ENCODE measurements at places on chromosomes 1 and 21.

DNA sequence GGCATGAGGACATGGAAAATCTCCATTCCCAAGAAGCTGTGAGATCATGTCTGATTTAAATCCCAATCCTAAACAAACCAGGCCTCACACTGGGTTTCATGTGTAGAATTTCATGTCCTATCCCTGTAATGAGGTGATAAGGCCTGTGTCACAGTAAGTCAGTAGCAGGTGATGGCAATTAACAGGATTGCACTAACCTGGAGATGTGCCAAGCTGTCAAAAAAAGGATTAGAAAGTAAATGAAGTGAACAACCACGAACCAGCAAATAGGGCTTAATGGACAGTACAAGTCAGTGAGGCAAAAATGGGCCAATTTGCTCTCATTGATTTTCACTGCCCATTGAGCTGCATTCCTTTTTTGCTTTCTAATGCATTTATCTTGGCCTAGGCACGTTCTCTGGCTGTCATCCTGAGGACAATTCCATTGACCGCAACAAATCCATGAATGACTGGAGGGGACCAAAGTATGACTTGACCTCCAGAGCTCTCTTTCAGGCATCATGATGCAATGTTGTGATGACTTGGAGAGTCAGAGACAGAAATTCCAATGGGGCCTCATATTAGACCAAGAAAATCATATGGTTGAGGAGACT, 673.6 kb upstream of the ADGRL2 start:
- DNase-seq: no peak

GRCh38 chr1:209038316-209038715, 545.2 kb upstream of the CAMK1G start:
- DNase-seq: no peak

GRCh38 chr1:50422946-50423669, at the start of gene DMRTA2:
Gene DMRTA2 (minus strand): TSS chr1:50423443. CDS start chr1:50421536, 1,907 bp downstream.
- DNase-seq: no peak

GRCh38 chr1:59266927-59267293, 30.0 kb upstream of the FGGY start:
- no peak for DNase-seq

GRCh38 chr1:46413596-46413985, 19.5 kb downstream of the FAAH start:
- DNase-seq: no peak

DNA sequence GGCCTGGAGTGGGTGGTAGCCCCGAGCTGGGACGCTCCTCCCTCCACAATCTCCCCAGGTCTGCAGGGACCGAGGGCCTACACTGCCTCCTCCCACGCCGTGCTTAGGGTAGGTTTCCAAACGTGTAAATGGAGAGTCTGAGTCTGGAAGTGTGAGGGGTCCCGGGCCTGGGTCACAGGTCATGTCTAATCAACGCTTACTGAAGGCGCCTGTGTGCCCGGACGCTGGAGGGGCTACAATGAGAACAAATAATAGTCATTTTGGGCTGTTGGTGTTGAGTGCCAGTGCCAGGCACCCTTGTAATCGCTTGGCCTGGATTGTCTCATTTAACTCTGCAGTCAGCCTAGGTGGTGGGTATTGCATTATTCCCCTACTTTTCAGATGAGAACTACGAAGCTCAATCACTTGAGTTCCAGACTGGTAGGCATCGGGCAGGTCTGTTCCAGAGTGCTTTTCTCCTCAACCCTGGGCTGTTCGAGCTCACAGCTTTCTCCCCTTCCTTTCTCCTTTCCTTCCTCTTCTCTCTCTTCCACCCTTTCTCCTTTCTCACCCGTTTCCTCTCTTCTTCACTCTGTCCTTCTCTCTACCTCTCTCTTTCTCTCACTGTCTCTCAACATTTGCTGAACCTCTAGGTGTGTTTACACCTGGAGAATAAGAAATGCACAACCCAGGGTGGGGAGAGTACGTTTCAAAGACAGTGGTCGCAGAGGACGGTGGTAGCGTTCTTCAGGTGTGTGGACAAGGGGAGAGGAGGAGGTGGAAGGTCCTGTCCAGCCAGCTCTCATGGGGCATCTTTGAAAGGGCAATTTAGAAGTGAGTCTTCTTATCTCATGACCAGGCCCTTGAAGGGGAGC, 883 bp downstream of the SLC66A1 start:
- DNase-seq: peak; percentile 9

Measured in activated CD4-positive, alpha-beta T cell treated with anti-CD3 and anti-CD28 coated beads, Interleukin-2, amount 50 U/mL, for 24 hours (primary cell).